ENCODE measurements at places on chromosomes 3 and 15.

GRCh38 chr3:111604119-111604518 lies 9.0 kb upstream of the ZBED2 start:
- DNase-seq: peak; percentile 60

DNA sequence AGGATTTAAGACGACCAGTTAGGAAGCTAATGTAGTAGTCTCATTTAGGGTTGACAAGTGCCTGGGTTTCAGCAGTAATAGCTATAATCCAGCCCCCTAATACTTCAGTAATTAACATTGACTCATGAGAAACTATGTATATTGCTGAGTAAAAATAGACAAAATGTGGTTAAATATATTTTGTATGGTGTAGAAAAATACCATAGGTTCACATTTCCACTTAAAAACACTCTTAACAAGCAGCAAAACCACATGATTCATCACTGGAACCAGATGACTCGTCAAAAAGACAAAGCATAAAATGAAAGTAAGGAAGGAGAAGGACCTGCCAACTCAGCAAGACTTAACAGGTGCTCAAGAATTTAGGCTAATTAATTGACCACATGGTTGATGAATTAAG lies 288.9 kb downstream of the EFHB start:
- DNase-seq: no peak

DNA sequence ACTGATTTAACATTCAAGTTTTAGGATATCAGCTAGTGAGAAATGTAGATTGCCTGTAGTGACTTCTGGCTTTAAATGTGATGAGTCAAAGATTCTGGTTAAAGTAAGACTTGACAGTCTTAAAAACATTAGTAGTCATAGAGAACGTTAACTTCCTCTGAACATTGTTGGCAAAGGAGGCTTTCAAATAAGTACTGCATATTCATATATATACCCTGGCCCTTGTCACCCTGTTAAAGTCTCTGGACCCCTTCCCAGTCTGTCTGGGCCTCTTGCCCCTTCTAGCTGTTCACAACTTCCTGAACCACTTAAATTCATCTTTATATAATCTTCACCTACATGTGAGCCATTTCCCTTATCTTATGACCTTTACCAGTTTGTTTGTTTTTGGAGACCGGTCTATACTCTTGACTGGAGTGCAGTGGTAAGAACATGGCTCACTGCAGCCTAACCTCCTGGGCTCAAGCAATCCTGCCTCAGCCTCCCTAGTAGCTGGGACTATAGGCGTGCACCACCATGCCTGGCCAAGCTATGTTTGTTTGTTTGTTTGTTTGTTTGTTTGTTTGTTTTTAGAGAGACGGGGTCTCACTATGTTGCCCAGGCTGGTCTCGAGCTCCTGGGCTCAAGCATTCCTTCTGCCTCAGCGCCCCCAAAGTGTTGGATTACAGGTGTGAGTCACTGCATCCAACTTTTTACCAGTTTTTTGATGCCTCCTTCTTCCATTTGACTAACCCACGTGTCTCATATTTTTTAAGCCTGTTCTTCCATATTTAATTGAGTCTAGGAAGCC lies 64.4 kb upstream of the CRTC3 start:
- no peak for DNase-seq

DNA sequence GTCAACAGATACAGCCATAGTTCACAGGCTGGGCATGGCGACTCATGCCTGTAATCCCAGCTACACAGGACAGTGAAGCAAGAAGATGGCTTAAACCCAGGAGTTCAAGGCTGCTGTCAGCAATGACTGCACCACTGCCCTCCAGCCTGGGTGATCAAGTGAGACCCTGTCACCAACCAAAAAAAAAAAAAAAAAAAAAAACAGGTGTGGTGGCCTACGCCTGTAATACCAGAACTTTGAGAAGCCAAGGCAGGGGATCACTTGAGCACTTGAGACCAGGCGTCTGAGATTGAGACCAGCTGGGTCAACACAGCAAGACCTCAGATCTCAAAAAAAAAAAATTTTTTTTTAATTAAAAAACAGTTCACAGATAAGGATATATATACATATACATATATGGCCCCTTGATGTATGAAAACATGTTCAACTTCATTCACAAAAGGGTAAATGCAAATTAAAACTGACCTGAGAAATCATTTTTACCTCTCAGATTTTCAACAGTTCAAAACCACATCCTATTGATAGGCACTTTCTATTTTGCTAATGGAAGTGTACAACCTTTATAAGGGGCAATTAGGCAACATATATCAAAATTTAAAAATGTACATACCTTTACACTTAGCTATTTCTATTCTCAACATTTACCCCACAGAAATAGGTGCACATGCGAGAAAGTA lies 51.1 kb downstream of the OSBPL10 start:
- DNase-seq: no peak

GRCh38 chr15:68326711-68327354 lies 49.3 kb downstream of the FEM1B start:
- DNase-seq: no peak

DNA sequence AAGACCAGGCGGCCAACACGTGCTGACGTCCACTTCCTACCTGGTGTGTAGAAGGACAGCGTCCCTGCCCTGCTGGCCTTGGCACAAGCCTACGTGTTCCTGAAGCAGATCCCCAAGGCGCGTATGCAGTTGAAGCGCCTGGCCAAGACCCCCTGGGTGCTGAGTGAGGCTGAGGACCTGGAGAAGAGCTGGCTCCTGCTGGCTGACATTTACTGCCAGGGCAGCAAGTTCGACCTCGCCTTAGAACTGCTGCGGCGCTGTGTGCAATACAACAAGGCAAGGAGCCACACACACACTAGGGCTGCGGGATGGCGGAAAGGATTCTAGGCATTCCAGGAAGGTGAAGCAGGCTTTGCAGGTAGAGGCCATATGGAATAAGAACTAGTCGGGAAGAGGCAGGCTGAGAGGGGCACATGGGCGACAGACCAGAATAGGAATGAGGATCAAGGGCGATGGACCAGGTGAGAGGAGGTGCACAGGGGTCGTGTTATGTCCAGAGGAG lies 15.9 kb downstream of the CSRNP1 start:
- no peak for DNase-seq

DNA sequence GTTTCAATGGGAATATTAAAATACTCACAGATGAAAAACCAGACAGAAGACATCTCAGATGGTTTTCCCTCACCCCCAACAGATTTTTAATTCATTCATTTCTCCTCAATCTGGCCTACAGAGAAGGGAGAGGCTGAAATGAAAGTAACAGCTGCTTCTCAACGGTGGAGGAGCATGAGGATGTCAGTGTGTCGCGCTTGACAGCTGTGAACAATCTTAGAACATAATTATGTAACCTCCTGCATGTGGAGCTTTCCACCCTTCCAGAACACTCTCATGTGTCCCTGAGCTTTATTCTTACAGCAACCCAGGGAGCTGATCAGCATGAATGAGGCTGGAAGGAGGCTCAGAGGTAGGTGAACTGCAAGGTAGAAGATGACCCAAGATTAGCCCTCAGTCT lies 52.7 kb downstream of the MB21D2 start:
- no peak for DNase-seq

- no peak for DNase-seq
These were observed 2.1 kb downstream of the USP50 start for GRCh38 chr15:50544368-50544767.

DNA sequence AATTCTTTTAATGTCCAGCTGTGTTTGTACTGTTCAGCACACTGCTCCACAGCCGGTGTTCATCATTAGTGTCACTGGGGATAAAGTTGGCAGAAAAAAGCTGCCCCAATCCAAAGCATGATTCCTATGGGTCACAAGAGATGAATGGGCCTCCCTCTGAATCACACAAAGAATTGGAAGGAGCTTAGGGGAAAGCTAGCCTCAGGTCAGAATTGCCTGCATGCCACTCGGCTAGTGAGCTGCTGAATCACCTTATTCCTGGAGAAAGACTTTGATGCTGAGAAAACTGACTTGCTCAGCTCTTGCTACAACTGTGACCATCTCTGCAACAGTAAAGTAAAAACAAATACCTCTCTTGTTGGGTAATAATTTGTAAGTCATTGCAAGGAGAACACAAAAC lies 3.5 kb downstream of the CCK start:
- no peak for DNase-seq

- peak; percentile 91 for DNase-seq
These were observed 8.3 kb downstream of the ANKRD63 start for GRCh38 chr15:40274350-40275274.

Measured in activated CD4-positive, alpha-beta T cell treated with anti-CD3 and anti-CD28 coated beads for 48 hours (primary cell).